ENCODE measurements at places on chromosomes 6 and 20. TPM values are rescaled to one million over a fixed set of nuclear protein-coding genes. Genes with fewer than 3 reads are reported as not detected.

The FOXC1 gene
- 6.5 TPM for total RNA-seq

The ZCCHC3 gene
- 6.2 TPM for total RNA-seq

The RNF182 gene
- total RNA-seq, result 0.20 TPM

The DNAH8 gene
- total RNA-seq, result 0.04 TPM

The TP53TG5 gene
- 0.36 TPM for total RNA-seq

The ADGB gene
- not detected for total RNA-seq

The SIGLEC1 gene
- total RNA-seq, result 0.80 TPM

The SLC17A9 gene
- total RNA-seq, result 0.76 TPM

The RIMS1 gene
- total RNA-seq, result 0.48 TPM

The ANGPT4 gene
- total RNA-seq, result 0.08 TPM

The BIRC7 gene
- not detected for total RNA-seq

The VSTM2L gene
- total RNA-seq, result 0.52 TPM

The POU5F1 gene
- 0.40 TPM for total RNA-seq

The ZBTB12 gene
- total RNA-seq, result 2.0 TPM

The SPAG4 gene
- total RNA-seq, result 3.3 TPM

The CST2 gene
- total RNA-seq, result not detected

The GSTA2 gene
- total RNA-seq, result not detected

The SLA2 gene
- 0.12 TPM for total RNA-seq

The TOX2 gene
- 1.2 TPM for total RNA-seq

The ATP6V1G2 gene
- not detected for total RNA-seq

The NKX2-2 gene
- total RNA-seq, result not detected

The SLC16A10 gene
- total RNA-seq, result 0.24 TPM

The ADRM1 gene
- 76.1 TPM for total RNA-seq

The TINAG gene
- total RNA-seq, result not detected

The GSTA1 gene
- total RNA-seq, result 1.6 TPM

The FAM217B gene
- 11.0 TPM for total RNA-seq

The TMEM200A gene
- 0.16 TPM for total RNA-seq

The CCN6 gene
- not detected for total RNA-seq
